ENCODE measurements at places on chromosomes 4 and X.

- DNase-seq: no peak
Observed at GRCh38 chr4:181289198-181289597, 954.0 kb upstream of the TENM3 start.

- no peak for DNase-seq
Observed at GRCh38 chr4:111502626-111503025, 642.6 kb upstream of the FAM241A start.

DNA sequence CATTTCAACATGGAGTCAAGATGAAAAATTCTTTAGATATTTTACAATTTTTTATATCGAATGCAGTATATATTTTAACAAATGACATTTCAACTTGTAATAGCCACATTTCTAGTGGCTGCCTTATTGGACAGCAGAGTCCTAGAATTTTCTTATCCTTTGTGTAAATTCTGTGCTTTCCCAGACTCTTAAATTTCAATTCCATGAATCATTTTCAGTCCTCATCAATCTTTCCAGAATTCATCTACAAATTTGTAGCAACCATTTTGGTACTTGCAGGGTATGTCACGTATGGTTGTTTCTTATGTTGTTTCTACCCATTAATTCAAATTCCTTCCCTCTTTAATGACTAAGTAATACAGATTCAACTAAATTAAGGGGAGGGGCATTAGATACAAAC lies 2.7 kb downstream of the PAICS start:
- no peak for DNase-seq

DNA sequence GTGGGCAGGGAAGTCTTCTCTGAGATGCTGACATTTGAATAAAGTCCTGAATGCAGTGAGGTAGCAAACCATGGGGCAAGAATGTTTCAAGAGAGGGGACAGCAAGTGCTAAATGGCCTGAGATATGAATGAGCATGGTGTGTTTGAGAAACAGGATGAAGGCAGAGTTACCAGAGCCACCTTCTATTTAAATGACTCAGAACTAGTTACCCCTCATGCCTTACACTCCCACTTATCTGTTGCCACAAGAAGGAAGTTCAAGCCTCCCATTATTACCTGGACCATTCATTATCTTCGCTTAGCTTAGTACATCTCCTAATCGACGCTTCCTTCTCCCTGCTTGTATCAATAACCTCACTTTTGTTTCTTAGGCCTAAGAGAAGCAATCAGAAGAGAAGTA lies 67.7 kb upstream of the STARD8 start:
- DNase-seq: no peak

GRCh38 chrX:28177202-28177601 lies 196.0 kb upstream of the DCAF8L1 start:
- DNase-seq: no peak

DNA sequence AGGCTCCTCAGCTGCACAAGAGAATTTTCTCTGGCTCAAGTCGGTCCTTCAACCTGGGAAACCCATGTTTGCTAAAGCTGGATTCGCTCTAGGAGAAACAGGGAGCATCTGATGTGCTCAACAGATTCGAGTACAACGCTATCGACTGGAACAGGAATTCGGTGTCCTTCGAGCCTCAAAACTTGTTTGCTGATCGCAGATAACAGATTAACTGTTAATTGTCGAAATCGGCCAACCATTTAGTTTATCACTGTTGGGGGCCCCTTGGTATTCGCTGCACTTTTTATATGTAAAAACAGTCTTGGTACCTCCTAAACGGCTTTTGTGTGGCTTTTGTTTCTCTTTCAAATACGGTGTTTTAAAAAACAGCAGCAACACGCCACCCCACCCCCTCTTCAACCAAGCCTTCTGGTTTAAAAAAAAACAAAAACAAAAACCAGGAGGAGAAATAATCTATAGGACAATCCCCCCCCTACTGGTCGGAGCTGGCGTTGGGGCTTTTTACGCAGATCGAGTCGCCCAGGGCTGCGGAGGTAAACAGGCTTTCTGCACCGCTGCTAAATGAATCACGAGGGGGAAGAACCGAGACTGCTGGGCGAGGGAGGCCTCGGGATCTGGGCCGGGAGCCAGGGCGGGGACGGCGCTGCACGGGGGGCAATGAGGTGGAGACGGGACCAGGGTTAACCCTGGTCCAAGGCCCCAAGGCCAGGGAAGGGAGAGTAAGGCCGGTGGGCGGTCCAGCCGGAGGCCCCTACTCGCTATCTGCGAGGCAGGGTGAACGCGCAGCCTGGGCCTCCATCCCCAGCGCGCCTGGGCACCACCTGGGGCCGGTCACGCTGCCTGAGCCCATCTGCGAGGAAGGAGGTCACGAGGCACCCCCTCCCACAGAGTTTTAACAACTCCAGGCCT lies 71.7 kb upstream of the BCOR start:
- DNase-seq: peak; percentile 63

- DNase-seq: no peak
Observed at GRCh38 chrX:26562156-26562555, 346.2 kb downstream of the MAGEB5 start.

DNA sequence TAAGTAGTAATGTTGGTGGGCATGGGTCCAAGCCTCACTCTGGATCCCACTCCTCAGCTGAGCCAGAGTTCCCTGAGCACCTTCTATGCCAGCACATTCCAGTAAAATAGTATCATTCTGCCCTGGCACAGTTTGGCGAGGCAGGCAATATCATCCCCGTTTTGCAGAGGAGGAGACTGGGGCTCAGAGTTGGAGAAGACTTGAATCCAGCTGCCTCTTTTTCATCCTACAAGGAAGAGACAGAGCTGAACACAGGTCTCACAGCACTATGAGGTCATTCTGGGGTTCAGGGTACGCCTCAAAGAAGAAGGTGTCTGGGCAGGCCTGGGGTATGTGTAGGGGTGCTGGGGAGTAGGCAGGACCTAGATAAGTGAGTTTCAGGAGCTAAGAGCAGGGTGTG lies 103.9 kb upstream of the STX18 start:
- DNase-seq: no peak

Measured in stimulated activated CD8-positive, alpha-beta memory T cell treated with anti-CD3 and anti-CD28 coated beads, Interleukin-7, amount 100 ng/mL, for 48 hours (primary cell).